ENCODE measurements at places on chromosomes 16 and 17.

DNA sequence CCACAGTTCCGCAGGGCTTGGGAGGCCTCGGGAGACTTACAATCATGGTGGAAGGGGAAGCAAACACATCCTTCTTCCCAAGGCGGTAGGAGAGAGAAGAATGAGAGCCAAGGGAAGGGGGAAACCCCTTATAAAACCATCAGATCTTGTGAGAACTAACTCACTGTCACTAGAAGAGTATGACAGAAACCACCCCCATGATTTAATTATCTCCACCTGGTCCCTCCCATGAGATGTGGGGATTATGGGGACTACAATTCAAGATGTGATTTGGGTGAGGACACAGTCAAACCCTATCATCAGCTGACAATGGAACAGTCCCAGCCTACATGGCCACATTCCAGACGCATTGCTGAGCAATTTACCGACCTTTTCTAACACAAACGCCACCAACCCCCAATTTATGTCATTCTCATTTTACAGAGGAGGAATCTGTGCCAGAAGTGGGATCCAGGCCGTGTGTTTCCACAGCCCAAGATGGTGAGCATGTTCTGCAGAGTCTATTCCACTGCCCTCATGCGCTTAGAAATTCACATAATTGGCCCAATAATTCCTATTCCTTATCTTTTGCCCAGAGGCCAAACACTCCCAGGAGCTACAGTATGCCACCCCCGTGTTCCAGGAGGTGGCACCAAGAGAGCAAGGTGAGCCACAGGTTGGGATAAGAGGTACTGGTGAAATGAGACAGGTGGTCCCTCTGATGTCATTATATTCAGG is 17.3 kb downstream of the MILR1 start:
- no peak for DNase-seq

GRCh38 chr17:80992077-80992947 is 671 bp downstream of the CHMP6 start:
- DNase-seq = no peak

DNA sequence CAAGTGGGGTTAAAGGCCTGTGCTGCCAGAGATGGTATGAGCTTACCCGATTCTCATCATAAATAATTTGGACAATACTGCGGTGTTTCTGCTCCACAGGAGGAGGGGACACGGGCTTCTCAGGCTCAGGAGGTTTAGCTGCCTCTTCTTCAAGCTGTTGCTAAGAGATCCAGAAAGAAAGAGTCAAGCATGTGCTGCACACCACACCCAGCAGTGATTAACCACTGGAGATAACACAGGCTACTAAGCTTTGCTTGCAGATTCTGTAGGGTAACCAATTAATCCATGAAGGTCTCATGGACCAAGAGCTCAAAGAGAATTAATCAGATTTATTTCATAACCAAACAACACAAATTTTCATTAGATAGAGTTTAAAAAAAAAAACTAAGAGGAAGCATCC is 56.6 kb downstream of the NCOR1 start:
- no peak for DNase-seq

DNA sequence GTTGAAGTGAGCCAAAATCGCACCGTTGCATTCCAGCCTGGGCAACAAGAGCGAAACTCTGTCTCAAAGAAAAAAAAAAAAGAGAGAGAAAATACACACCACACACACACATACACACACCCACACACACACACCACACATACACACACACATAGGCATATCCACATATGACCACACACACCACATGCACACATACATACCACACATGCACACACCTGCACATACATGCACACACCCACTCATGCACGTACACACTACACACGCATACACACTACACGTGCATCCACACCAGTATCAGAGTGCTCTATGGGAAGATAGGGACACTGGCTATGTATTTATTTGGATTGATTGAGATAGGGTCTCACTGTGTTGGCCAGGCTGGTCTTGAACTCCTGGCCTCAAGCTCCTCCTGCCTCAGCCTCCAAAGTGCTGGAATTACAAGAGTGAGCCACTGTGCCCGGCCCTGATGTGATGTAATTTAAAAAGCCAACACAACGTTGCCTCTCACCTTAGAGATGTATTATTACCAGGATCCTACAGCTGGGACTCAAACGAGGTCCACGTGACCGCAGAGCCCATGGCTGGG is 17.8 kb upstream of the GINS2 start:
- no peak for DNase-seq
